ENCODE measurements at places on chromosomes 7 and 10.
A peak's percentile ranks its signal among the peaks of the same experiment; 100 is the strongest.

DNA sequence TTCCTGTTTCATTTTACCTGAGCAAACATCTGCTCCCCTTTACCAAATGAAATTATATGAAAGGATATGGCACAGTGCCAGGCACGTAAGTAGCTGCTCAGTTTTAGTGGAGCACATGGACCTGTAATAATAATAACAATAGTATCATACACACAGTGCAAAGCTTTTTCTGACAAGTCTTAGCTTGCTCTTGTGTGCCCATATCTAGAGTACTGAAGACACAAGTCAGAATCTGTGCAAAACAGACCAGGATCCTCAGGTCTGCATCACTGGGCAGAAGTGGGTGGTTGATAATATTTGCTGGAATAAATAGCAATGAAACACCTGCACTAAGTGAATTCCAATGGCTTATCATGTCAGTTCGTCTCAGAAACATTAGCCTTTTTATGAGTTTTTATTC lies 85.5 kb upstream of the DKK1 start:
- DNase-seq: no peak

- DNase-seq: peak; percentile 25
Measured at GRCh38 chr10:6721480-6721879, 141.4 kb upstream of the PRKCQ start.

- DNase-seq: no peak
Measured at GRCh38 chr10:63630931-63631680, 109.9 kb downstream of the REEP3 start.

DNA sequence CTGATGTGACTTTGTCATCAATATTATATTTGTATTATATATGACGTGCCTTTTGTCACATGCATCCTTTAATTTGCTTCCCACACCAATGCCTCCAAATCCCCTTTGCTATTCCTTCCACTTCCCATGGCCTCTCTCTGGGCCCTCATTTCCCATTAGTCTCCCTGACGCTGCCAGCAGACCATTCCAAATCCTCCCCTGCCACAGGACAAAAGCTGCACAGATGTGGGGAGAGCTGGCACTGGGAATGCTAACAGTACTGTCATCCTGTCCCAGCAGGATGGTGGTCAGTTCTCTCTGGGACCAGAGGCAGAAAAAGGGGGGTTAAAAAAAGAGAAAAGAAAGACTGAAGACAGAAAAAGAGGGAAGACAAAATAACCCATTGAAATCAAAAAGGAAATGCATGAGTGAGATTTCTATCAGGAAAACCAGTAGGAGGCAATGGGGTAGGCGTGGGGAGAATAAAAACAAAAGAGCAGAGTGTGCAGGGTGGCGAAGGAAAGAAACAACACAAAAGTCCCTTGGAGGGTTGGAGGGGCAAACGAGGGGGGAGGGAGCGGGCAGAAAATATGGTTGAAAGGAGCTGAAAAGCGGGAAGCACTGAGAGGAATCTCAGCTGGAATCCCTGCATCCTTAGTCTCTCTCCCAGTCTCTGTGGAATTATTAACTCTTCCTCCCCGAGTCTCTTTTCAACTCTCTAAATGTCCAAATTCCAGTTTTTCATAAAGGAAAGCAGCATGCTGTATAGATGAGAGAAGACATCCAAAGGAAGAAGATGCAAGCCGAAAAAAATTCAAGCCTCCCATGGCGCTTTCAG lies 59.2 kb upstream of the PTN start:
- DNase-seq: no peak

DNA sequence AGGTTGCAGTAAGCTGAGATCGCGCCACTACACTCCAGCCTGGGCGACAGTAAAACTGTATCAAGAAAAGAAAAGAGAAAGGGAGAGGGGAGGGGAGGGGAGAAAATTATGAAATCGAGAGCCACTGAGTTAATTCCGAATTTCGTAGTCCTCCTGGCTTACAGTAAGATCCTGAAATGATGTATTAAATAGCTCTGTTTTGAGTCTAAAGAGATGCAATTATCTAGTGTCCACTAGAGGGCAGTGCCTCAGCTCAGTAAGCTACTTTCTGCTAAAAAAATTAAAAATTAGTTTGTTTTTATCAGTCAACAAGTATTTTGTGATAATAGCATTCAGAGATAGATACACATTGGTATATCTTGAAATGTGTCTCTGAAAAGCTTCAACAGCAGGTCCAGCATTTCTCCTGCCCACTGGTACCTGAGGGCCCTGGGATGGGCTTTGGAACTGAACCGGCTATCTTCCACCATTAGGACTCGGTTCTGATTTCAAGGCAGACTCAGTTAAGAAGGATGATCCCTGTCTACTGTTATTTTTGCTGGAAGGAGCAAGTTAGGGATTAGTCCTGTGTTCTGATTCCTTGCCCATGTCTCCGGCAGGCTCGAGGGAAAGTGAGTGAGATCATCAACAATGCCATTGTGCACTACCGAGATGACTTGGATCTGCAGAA lies 19.5 kb downstream of the TSPAN33 start:
- DNase-seq: no peak

DNA sequence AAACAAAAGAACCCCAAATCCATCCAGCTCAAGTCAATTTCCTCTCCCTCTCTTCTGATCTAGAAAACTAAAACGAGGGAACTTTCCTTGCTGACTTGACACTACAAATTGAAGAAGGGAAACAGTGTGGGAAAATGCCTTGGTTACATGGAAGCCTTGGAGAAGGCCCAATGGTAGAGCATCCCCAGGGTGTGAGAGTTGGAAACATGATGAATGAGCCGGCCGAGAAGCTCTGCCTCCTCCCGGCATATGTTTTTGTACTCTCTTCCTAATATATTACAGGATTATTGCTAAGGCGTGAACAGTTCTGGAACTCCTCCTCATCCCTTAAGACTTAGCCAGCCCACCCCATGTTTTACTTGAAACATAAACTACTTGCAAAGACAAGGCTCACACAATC lies 618.2 kb upstream of the MGMT start:
- DNase-seq: no peak

- no peak for DNase-seq
Measured at GRCh38 chr10:47224546-47225218, 75.3 kb upstream of the GDF10 start.
